Psoas muscle (tissue), 8 donors: ENCODE measurements at places on chromosomes 2 and 18. TPM values are rescaled to one million over a fixed set of nuclear protein-coding genes. Genes with fewer than 3 reads are reported as not detected.

Gene ABCA12
- polyA plus RNA-seq: not detected

Gene ZNF892
- polyA plus RNA-seq: 0.33 TPM

Gene TANC1
- polyA plus RNA-seq: 1.9 TPM

Gene BUB1
- 0.27 TPM for polyA plus RNA-seq

Gene TWIST2
- polyA plus RNA-seq: 0.90 TPM

Gene SLC4A5
- 0.53 TPM for polyA plus RNA-seq

Gene ANKRD30B
- polyA plus RNA-seq: not detected

Gene GKN2
- not detected for polyA plus RNA-seq

Gene C2orf78
- polyA plus RNA-seq: not detected

Gene SERTAD2
- 9.2 TPM for polyA plus RNA-seq

Gene TRIM54
- 315 TPM for polyA plus RNA-seq

Gene SLC9A4
- not detected for polyA plus RNA-seq

Gene NEURL3
- not detected for polyA plus RNA-seq

Gene CD207
- 0.04 TPM for polyA plus RNA-seq

Gene PLCD4
- polyA plus RNA-seq: 39.7 TPM

Gene SLC16A14
- polyA plus RNA-seq: 0.17 TPM

Gene NEU2
- not detected for polyA plus RNA-seq

Gene CAD
- polyA plus RNA-seq: 5.9 TPM

Gene RNU2-63P
- not detected for polyA plus RNA-seq

Gene RAD51AP2
- not detected for polyA plus RNA-seq

Gene ACVR1C
- 0.34 TPM for polyA plus RNA-seq

Gene CNOT9
- 20.6 TPM for polyA plus RNA-seq

Gene ARL4C
- 0.46 TPM for polyA plus RNA-seq

Gene LOXHD1
- 0.06 TPM for polyA plus RNA-seq

Gene TMEM200C
- polyA plus RNA-seq: 0.03 TPM

Gene RBM43
- 1.8 TPM for polyA plus RNA-seq

Gene NLRC4
- 0.30 TPM for polyA plus RNA-seq

Gene HOXD4
- polyA plus RNA-seq: 1.1 TPM

Gene NT5C1B
- polyA plus RNA-seq: not detected

Gene AQP12A
- not detected for polyA plus RNA-seq

Gene CCDC85A
- 1.9 TPM for polyA plus RNA-seq

Gene DSG1
- not detected for polyA plus RNA-seq

Gene RAB6D
- 0.04 TPM for polyA plus RNA-seq

Gene FLACC1
- polyA plus RNA-seq: 3.8 TPM

Gene INPP5D
- polyA plus RNA-seq: 2.4 TPM

Gene NYAP2
- 0.96 TPM for polyA plus RNA-seq
